ENCODE measurements at places on chromosomes 3 and 15. TPM values are rescaled to one million over a fixed set of nuclear protein-coding genes. Genes with fewer than 3 reads are reported as not detected.

The CBLB gene
- polyA plus RNA-seq, result 64.4 TPM

DNA sequence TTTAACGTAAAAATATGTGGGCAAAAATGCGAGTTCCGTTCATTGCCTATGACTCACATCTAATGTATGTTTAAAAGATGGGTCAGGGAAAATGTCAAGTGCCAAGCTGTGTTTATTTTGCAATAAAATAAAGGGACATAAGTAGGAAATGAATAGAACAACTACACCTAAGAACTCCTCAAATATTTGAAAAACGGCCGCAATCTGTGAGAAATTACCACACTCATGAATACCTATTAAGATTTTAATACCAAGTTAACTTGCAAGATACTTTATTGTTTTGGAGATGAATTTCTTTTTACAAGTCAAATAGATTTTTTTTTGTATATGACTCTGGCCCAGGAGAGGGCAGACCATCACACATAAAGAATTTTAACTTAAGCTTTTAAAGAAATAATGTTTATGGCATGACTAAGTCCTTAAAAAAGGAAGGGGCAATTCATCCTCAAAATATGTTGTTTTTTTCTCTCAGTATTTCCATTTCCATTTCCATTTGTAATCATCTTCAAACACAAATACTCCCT, 152.7 kb downstream of the SUCNR1 start:
- DNase-seq, result no peak

The CALML4 gene
- 34.3 TPM for polyA plus RNA-seq

GRCh38 chr3:52216585-52217408, 8.6 kb downstream of the TLR9 start:
- DNase-seq, result no peak

- no peak for DNase-seq
Observed at GRCh38 chr3:171996178-171996817, 43.1 kb upstream of the FNDC3B start.

GRCh38 chr3:125240496-125240895, 27.9 kb upstream of the SLC12A8 start:
- DNase-seq, result no peak

GRCh38 chr3:50154476-50154839, 666 bp upstream of the SEMA3F start:
- no peak for DNase-seq

DNA sequence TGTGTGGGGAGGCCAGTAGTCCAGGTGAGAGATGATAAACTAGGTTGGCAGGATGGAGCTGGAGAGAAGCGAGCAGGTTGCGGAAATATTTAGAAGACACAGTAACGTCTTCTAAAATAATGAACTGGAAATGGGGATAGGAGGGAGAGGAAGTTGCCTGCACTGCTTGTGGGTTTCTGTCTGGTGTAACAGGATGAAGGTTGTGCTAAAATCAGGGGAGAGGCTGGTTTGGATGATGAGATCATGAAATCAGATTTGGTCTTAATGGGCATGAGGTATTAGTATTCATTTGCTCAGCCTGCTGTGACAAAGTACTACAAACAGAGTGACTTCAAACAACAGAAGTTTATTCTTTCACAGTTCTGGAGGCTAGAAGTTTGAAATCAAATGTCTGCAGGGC, 32.1 kb upstream of the TNFAIP8L3 start:
- no peak for DNase-seq

GRCh38 chr3:175940881-175941280, 1081.7 kb downstream of the NAALADL2 start:
- DNase-seq, result no peak

GRCh38 chr15:47620960-47621681, 96.2 kb upstream of the SEMA6D start:
- DNase-seq, result no peak

The SEMA3F gene
- 69.8 TPM for polyA plus RNA-seq

- DNase-seq, result peak; percentile 86
Observed at GRCh38 chr3:50515565-50516439, 12.4 kb upstream of the CACNA2D2 start.

DNA sequence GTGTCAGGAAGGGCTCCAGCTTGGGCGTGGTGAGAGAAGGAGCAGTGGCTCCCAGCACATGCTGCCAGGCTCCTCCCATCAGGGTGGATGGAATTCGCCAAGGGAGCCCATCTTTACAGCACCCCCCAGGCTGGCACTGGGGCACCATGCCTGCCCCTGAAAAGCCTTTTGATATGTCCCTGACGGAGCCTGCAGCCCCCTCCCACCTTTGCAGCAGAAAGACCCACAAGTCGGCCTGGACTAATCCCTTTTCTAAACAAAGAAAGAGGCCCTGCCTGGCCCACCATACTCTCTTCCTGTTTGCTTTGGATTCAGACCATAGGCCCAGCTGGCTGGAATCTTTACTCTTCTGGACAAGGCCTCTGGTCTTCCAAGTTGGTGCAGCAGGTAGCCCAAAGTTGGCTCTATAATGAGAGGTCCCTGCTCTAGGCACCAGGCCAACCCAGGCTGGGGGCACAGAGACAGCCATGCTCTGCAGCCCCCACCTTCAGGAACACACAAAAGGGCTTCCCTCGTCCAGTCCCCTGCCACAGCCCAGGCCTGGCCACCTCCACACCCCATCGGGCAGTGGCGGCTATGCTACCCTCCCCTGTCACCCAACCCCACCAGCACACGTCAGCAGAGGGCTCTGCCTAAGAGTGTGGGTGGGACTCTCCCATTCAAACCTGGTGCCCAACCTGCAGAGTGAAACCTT, 5.4 kb downstream of the ANPEP start:
- peak; percentile 46 for DNase-seq

DNA sequence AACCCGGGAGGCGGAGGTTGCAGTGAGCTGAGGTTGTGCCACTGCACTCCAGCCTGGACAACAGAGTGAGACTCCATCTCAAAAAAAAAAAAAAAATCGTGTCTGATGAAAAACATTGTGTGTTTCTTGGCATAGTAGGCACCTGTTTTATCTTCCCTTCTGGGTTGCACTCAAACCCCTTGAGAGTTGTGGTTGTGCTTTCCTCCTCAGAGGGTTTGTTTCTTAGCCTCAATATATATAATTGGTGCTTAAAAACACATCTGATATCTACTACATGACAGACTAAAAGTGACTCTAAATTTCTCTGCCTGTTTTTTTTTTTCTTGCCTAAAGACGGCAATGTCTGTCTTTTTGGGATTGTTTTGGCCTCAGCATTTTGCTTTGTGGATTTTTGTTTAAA, 7.6 kb downstream of the NR1D2 start:
- DNase-seq, result no peak

The SERINC4 gene
- not detected for polyA plus RNA-seq

DNA sequence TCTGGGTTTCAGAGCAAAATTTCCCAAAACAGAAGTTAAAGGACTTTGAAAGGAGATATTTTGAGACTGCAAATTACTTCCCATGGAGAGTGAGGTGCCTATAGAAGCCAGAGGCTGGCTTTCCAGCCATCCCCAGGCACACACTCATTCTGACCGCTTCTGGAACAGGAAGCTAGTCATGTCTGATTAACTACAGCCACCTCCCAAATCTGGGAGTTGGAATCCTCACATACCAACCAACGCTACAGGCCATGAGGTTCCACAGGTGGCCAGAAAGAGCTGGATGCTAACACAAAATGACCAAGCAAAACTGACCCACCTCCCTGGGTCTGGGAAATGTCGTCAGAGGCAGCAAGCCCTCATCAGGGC, 87.2 kb downstream of the SNRK start:
- no peak for DNase-seq

DNA sequence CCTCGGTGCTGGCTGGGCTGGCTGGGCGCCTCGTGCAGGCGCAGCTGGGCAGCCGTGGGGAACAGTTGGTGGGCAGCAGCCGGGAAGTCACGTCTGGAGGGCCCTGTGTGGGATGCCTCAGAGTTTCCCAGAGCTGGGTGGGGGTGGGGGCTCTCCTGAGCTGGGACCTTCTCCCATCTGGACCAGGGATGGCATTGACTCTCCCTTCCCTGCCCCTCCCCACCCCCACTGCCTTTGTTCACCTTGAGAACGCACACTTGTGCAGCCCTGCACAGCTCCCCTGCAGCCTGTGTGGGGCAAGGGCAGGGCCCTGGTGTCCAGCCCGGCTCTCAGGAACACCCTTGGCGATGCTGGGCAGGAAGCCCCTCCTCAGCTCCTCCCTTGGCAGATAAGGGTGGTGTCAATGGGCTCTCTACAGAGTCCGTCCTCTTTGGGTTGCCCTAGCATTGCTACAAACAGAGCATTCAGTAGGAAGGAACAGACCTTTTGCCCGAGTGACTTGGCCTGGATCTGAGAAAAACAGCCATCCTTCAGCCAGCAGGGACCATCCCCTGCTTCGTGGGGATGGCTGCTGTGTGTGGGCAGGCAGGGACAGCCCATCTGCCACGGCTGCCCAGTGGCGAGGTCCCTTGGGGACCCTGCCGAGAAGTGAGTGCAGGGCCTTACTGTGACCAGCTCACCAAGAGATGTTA, 25.5 kb upstream of the KLF13 start:
- DNase-seq, result no peak

GRCh38 chr3:172129850-172130716, 90.7 kb downstream of the FNDC3B start:
- DNase-seq, result no peak

GRCh38 chr15:68418611-68419161, 13.3 kb downstream of the ITGA11 start:
- DNase-seq, result no peak

The BFSP2 gene
- polyA plus RNA-seq, result 0.33 TPM

GRCh38 chr15:63530235-63530634, 25.8 kb downstream of the USP3 start:
- no peak for DNase-seq

GRCh38 chr15:53009093-53009492, 219.0 kb upstream of the ONECUT1 start:
- DNase-seq, result no peak

GRCh38 chr3:52277071-52277964, 1.1 kb downstream of the WDR82 start:
- peak; percentile 61 for DNase-seq

DNA sequence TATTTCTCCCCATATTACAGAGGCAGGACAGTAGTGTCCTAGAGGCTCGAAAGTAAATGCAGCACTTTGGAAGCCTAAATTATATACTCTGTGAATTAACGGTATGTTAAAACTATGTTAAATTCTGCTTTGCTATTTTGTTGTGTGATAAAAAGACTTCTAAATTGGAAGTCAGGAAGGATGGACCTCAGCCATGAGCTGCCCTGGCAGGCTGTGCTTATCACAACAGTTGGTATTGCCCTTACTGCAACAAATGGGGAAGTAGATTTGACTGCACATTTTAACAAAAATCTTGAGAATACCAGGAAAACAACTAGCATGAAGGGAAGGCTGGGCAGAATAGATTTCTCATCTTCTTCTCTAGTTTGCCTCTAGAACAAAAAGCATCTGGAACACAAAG, 706.6 kb downstream of the SI start:
- DNase-seq, result no peak

- DNase-seq, result peak; percentile 75
Observed at GRCh38 chr3:30693470-30694120, 87.2 kb downstream of the TGFBR2 start.

The LYZL4 gene
- not detected for polyA plus RNA-seq

- no peak for DNase-seq
Observed at GRCh38 chr3:58861551-58861950, 188.3 kb downstream of the CFAP20DC start.

The AHSG gene
- polyA plus RNA-seq, result 0.62 TPM

DNA sequence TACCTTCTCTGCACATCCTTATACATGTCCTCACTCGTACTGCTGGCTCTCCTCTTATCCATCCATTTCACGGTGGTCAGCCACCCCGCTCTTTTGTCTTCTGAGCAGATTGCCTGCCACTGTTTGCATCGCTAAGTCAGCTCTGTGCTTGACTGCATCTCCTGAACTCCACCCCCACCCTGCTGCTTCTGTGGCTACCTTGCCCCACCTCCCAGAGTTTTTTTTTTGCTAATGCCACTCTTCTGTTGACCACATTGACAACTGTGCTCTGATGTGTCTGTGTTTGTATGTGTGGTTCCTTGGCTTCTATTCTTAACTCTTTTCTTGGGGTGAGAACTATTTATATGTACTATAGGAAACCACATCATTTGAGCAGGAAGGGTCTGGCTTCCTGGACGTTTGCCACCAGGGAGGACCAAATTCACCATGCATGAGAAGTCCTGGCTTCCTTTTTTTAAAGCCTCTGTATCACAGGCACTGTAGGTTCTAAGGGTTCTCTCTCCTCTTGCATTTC, 12.8 kb upstream of the MTMR10 start:
- DNase-seq, result no peak

The TMEM41A gene
- 36.6 TPM for polyA plus RNA-seq

The GRIP2 gene
- polyA plus RNA-seq, result 1.7 TPM

- DNase-seq, result no peak
Observed at GRCh38 chr3:155024006-155024638, 56.0 kb upstream of the MME start.

DNA sequence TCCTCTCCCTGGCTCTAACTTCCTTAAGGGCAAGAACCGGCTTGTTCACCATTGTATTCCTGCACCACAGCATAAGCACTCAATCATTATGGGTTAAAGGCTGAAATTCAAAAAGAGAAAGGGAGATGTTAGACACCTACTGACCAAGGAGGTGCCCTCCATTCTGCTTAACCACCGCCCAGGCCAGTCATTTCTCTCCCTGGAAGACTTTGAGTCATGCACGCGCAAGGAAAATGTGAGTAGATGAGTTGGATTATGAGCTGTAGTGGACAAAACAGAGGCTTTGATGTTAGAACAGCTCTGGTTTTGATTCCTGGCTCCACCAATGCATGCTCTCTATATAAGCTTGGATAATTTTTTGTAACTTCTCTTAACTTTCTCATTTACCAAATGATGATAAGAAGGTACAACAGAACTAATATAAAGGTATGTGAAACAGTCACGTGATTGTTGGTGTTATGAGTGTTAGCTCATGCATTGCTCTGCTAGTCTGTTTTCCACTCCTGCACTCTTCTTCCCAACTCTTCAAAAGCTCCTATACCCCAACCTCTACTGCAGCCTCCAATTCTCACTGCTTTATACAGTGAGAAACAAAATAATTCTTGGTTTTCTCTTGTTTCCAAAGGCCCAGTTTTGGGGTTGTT, 148.4 kb upstream of the ATP11B start:
- no peak for DNase-seq

DNA sequence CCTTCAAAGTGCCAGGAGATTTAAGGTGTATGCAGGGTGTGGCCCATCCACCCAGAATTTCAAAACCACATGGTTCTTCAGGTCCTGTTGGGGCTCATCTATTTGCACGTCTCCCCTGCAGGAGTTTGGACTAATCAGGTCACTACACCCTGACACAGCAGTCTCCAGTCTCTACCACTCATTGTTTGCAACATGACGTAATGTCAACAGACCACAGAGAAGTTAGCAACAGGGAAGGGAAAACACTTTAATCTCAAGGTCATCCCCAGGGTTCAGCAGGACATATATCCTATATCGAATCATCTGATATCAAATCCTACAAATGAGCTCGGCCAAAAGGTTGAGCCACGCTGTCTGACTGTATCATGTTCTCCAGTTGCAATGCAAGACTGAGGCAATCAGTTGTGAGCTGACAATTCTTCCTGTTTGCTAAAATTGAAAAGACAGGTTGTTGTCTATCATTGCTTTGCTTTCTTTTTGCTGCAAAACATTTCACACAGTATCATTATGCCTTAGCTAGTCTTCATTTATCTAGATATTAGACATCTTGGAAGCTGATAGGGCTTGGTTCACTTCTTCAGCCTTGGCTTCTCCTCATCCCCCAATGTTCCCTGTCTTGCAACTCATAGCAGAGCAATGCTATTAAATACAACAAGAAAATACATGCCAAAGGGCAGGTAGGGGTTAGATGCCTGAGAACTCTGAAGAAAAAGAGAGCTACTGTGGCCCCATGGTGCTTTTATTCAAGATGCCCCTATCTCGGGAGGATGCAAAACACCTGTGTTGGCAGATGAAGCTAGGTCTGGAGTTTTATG, 13.4 kb upstream of the LEKR1 start:
- DNase-seq, result no peak

The KNG1 gene
- 56.9 TPM for polyA plus RNA-seq

The CRYGS gene
- polyA plus RNA-seq, result 11.6 TPM
